Progenitor cell of endocrine pancreas (in vitro differentiated cells): ENCODE measurements at places on chromosomes 16 and 17.

GRCh38 chr16:85103114-85104079, 8.9 kb downstream of the CIBAR2 start:
- no peak for DNase-seq

- DNase-seq = no peak
These were observed 532 bp downstream of the CNTNAP1 start for GRCh38 chr17:42682722-42683403.

- no peak for DNase-seq
These were observed 18.5 kb upstream of the AATK start for GRCh38 chr17:81184555-81184954.

- DNase-seq = no peak
These were observed 49.3 kb downstream of the SIAH1 start for GRCh38 chr16:48335961-48336360.

- no peak for DNase-seq
These were observed 5.2 kb downstream of the CACNA1G start for GRCh38 chr17:50565402-50566350.

GRCh38 chr16:85580684-85581083, 32.4 kb upstream of the GSE1 start:
- DNase-seq = no peak

DNA sequence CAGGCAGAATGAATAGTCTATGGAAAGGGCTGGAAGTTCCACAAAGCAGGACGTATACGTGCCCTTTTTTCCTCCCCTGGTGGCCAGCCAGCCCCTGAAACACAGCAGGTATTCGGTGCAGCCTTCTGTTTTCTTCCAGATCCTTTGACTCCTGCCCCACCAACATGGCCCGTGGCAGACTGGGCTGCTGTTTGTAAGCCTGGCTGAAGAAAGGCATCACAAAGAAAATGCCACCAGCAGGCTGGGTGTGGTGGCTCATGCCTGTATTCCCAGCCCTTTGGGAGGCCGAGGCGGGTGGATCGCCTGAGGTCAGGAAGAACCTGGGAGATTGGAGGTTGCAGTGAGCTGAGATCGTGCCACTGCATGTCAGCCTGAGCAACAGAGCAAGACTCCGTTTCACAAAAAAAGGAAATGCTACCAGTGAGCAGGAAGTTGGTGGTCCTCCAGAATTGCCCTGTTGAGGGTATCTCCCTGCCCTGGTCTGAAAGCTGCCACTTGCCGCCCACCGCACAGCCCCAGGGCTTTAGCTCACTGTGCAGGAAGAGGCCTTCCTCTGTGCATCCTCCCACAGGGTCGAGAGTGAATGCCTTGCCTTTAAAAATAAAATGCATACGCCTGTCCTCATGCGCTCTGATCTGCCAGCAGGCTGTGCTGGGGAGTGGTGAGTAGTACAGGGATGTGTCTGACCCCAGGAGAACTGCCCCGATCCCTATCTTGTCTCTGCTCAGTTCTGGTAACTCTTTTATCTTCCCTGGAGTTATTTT, 587.7 kb downstream of the MAF start:
- DNase-seq = no peak

GRCh38 chr16:23317266-23317661, 15.2 kb downstream of the SCNN1B start:
- DNase-seq = no peak

DNA sequence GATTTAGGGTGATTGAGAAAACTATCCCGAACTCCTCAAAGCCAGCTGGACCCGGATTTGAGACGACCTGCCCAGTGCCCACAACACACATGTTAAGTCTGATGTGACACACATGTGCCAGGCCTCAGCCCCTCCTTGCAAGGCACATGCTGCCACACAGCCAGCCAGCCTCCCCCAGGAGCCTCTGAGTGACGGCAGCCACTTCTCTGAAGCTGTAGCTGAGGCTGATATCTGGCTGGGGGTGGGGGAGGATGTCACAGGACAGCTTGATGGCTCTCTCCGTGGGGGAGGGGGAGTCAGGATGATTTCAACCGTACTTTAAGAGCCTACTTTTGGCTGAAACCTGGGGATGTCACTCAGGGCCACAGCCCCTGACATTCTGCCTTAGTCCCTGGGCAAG, 40.9 kb downstream of the SRCIN1 start:
- no peak for DNase-seq

GRCh38 chr17:3626831-3627768, 8.9 kb downstream of the SHPK start:
- DNase-seq = no peak

DNA sequence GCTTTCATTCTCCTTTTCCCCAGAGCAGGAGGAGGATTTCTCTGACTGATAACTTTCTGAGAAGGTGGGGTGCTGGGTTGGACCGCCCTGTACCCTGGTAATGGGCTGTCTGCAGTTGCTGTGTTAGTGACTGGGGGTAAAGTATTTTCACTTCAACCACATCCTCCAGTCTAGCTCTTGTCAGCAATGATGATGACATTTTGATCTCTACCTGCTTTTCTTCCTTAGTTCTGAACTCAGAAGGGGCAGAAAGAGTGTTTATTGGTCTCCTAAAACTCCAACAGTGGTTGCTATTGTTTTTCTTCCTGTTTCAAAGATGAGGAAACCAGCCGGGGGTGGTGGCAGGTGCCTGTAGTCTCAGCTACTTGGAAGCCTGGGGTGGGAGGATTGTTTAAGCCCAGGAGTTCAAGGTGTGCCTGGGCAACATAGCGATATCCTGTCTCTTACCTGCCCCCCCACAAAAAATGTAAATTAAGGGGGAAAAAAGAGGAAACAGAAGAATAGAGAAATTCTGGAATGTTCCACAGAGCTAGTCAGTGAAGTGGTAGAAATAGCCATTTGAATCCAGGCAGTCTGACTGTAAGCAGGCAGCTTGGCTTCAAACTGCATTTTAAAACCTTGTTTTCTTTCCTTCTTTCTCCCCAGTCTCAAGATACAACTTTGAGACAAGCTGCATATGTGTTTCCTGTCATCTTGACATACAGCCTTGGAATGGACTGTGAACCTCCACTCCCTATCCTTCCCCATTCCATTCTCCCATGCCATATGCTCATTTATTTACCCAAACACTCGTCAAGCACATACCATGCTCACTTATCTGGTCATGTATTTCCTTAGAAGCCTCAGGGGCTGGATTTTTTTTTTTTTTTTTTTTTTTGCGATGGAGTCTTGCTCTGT, 3.3 kb upstream of the N4BP1 start:
- no peak for DNase-seq

DNA sequence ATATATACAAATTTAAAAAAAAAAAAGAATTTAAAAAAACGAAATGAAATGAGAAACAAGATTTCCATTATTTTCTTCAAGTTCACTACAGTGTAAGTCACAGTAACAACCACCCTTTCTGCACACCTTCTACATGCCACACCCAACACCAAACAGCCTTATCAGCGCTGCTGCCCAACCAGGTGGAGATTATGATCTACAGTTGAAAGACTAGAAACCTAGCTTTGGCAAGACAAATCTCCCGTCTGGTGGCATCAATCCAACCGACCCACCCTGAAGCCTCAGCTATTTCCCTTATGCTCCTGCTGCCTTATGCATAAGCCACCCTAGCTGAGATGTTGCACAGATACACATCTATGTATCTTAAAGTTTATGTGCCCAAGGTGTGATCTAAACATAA, 60.8 kb downstream of the PARN start:
- no peak for DNase-seq

DNA sequence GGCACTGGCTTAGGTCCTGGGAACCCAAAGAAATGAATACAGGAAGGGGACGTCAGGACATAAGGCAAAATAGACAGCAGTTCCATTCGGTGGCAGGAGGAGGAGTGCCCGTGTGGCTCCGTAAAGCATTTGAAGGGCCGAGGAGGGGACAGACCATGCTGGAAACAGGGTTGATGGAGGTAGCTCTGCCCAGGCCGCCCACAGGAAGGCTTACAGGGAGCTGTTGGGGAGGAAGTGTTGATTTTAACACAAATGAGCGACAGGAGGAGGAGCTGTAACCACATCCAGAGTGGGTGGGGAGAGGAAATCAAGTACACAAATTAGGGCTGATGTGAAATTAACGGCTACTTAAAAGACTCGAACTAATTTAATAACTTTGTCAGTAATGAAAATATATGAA, 54.6 kb downstream of the RBFOX3 start:
- no peak for DNase-seq

- no peak for DNase-seq
These were observed 12.0 kb upstream of the TNRC6A start for GRCh38 chr16:24717411-24717810.

DNA sequence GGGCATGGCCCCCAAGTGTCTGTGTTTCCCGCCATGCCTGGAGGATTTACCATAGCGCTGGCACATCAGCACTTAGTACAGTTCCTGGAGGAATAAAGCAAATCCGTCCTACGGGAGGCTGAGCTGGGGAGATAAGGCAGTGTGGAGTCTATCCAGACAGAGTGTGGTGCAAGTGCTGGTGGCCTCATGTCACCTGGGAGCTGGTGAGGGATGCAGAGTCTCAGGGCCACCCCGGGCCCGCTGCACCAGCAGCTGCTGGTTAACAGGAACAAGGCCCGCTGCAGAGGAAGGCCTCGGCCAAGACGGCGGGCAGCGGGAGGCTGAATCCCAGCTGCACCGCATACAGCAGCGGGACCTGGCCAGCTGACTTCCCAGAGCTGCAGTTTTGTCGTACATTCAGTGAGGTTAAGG, 57.3 kb upstream of the CDC42EP4 start:
- no peak for DNase-seq

- DNase-seq = no peak
These were observed 1.0 kb downstream of the CMTM4 start for GRCh38 chr16:66695471-66695934.

- DNase-seq = no peak
These were observed 94.5 kb downstream of the METRNL start for GRCh38 chr17:83173914-83174361.

GRCh38 chr17:80876950-80877728, 114.5 kb upstream of the CHMP6 start:
- no peak for DNase-seq

- DNase-seq = no peak
These were observed 74.5 kb downstream of the RPGRIP1L start for GRCh38 chr16:53629151-53629550.

DNA sequence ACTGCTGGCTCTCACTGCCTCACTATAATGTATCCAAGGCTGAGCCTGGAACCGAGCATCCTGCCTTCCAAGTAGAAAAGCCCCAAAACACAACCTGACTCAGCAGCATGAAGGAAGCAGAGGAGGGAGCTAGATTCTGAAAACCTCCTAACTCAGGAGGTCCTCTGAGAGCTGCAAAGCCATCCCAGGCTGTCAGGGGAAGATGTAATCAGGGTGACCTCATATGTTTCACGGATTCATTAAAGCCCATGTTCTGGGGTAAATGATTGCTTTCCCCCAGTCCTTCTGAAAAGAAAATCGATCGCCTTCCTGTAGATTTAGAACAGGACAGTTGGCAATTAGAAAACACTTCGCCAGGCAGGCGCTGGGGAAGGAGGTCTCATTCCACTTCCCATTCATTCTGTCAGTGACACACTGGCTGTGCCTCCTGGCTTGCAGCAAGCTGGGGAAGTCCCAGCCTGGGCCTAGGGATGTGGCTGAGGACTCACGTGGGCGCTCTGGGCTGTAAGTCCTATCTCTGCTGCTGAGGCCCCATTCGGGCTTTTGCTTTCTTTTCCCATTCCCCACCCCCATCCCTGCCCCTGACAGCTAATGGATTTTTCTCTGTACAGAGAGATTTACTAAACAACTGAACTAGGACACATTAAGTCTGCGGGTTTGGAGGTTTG, 75.7 kb upstream of the TMEM132E start:
- no peak for DNase-seq

GRCh38 chr16:11686713-11687380, 18.6 kb downstream of the SNN start:
- DNase-seq = no peak

- DNase-seq = no peak
These were observed 28.0 kb upstream of the MRPS23 start for GRCh38 chr17:57877803-57878377.

- DNase-seq = no peak
These were observed 32.1 kb downstream of the NDE1 start for GRCh38 chr16:15682105-15682570.

GRCh38 chr17:10768750-10769251, 35.1 kb downstream of the TMEM238L start:
- DNase-seq = no peak

DNA sequence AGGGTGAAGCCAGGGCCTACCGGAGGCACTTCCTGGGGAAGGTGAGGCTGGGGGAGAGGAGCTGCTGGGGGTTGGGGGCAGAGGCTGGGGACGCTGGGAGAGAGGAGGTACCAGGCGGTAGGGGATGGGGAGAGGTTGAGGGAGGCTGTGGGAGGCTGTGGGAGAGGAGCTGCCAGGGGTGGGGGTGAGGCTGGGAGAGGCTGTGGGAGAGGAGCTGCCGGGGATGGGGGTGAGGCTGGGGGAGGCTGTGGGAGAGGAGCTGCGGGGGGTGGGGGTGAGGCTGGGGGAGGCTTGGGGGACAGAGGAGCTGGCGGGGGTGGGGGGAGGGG, 99.4 kb downstream of the OR1D5 start:
- DNase-seq = no peak

DNA sequence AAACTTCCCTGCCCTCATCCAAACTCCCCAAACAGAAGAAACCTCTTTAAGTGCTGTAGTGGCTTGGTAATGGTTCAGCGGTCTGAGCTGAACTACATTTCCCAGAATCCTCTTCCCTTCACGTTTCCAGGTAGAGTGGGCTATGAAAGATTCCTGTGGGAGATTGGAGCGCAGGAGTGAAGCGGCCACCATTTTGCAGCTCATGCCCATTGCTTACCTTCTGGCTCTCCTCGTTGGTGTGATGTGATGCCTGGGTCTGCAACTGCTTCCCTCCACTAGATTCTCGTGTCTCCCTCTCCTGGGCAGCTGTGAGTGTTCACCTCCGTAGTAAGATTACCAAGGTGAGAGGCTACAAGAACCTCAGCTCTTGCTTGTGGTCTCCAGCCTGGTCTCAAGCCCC, 82.1 kb downstream of the GPR139 start:
- no peak for DNase-seq

- DNase-seq = no peak
These were observed 4.7 kb downstream of the ABAT start for GRCh38 chr16:8679151-8679550.

GRCh38 chr17:40556884-40557414, 8.3 kb downstream of the CCR7 start:
- DNase-seq = peak; percentile 7

DNA sequence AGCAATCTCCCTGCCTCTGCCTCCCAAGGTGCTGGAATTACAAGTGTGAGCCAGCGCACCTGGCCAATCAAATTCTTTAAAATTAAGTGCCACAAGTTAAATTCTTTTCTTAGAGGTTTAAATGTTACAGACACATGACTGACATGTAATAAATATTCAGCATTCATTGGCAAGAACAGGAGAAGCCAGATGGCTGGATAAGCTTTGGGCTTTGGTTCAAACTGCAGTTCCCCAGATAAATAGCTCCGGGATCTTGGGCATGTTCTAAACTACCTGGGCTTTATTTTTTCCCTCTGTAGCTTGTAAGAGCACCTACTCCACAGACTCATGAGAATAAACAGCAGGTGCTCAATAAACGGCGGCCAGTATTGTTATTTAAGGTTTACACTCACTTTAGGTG, 34.1 kb downstream of the ABAT start:
- DNase-seq = no peak
